ENCODE measurements at places on chromosomes 7 and 10.

DNA sequence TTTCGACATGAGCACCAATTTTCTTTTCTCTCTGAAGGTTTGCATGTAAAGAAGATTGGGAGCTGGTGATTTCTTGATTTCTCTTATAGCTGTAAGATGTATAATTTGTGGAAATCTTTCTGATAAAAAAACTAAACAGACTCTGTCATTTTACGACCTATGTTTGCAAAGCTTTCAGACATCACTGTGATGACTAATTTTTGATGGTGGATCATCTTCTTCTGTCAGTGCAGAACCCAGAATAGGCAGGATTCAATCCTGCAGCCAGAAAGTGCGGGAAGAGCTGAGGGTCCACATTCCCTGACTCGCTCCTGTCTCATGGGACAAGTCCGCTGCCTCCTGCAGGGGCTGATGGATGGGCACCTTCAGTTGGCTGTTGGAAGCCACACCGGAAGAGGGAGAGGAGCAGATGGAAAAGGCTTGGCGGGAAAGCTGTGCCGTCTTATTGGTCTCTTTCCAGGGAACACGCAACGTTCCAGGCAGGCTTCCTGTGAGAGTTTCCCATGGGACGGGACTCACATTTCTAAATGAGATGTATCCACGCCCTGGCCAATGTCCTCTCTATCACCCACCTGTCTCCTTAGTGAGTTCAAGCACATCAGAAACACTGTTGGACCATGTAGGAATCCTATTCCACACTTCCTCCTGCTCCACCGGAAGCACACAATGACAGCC, 186.9 kb downstream of the PRPF18 start:
- no peak for ATAC-seq

- ATAC-seq: no peak
Observed at GRCh38 chr7:23294549-23295400, 4.4 kb upstream of the MALSU1 start.

- no peak for ATAC-seq
Observed at GRCh38 chr10:17144757-17145156, 15.1 kb upstream of the CUBN start.

DNA sequence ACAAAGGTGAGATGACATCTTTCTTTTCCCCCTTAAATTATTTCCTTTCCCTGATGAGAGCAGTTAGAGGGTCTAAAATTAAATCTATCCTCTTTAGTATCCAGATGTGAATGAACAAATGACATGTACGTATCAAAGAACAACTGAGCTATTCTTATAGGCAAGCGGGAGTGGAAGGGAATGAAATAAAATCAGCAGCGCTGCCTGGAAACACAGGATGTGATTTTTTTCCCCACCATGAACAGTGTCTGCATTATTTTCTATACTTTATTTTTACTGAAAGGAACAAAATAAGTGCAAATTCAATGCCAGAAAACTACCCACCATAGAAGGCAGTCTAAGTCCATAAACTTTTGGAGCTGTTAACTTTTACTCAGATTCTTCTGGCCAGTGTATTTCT, 40.6 kb downstream of the SLC26A4 start:
- ATAC-seq: no peak
